ENCODE measurements at places on chromosomes 7 and 10. TPM values are rescaled to one million over a fixed set of nuclear protein-coding genes. Genes with fewer than 3 reads are reported as not detected.

The OPN4 gene
- total RNA-seq: not detected

DNA sequence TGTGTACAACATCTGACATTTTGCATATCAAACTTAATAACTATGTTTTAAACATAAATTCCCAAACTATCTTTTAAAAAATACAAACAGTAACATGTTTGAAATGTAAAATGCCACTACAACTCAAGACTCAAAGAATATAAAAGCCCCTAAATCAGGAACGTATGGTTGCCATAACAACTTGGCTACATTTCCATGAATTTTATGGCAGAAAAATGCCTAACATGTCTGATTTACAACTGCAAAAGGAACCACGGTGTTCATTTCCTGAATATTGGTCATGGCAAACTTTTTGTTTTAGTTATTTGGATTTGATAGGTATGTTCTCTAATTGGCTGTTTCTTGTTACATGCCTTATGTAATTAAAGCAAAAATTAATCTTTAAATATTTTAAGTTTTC is 2.0 kb downstream of the SOSTDC1 start:
- DNase-seq: no peak

The GPAM gene
- total RNA-seq: 19.3 TPM

GRCh38 chr7:151038951-151039849 is 9.1 kb upstream of the ASIC3 start:
- DNase-seq: no peak

The HOXA1 gene
- 2.8 TPM for total RNA-seq

The INSYN2A gene
- not detected for total RNA-seq

The EFCAB10 gene
- 1.7 TPM for total RNA-seq

DNA sequence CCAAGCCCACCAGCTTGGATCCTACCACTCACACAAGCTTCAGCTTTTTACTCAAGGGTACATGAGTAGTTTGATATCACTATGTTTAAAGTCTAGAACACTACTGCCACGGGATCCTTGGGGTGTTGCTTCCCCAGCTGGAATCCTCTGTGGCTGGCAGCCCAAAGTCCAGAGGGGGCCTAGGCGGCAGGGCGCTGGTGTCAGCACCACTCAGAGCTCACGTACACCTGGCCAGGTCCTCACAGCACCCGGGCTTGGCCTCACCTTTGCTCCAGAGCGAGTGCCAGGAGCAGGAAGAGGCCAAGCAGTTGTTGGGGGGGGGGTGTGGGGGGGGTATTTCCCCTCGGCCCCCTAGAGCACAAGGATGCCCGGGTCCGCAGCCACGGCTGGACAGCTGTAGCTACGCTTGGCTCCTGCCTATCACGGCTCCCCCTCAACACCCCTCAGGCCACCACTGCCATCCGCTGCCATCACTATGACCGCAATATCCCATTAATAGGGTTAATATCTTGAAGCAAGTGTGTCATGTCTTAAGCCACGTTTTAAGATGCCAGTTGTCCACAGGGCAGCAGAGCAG is 17.0 kb downstream of the ZDHHC6 start:
- DNase-seq: no peak

The SYCE1 gene
- total RNA-seq: not detected

GRCh38 chr7:31051598-31052486 is at the start of gene ADCYAP1R1:
ADCYAP1R1 (plus strand) TSS chr7:31052308; CDS start chr7:31063265, 10,957 bp downstream.
- DNase-seq: no peak

The ARHGAP19 gene
- total RNA-seq: 36.8 TPM

DNA sequence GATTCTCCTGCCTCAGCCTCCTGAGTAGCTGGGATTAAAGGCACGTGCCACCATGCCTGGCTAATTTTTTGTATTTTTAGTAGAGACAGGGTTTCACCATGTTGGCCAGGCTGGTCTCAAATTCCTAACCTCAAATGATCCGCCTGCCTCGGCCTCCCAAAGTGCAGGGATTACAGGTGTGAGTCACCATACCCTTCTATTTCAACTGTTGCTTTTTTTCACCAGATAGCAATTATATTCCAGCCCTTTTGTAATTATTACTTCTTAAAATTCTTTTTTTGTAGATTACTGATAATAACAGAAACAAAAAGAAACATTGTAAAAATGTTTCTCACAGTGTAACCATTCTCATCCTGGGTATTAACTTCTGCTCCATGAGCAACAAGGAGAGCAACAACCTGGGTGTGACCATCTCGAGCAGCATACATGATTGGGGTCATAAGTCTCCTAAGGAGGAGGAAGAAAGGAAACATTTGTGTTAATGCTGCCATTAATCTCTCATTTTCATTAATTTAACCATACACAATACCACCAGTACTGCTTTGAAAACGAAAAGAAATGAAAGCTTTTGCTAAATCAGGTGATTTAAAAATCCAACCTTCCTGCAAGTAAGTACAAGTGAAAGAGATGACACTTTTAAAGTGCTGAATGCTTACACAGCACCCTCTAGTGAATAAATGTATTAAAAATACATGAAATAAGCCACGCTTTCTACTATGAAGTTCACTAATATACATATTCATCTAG is 41.8 kb downstream of the ASZ1 start:
- peak; percentile 37 for DNase-seq

DNA sequence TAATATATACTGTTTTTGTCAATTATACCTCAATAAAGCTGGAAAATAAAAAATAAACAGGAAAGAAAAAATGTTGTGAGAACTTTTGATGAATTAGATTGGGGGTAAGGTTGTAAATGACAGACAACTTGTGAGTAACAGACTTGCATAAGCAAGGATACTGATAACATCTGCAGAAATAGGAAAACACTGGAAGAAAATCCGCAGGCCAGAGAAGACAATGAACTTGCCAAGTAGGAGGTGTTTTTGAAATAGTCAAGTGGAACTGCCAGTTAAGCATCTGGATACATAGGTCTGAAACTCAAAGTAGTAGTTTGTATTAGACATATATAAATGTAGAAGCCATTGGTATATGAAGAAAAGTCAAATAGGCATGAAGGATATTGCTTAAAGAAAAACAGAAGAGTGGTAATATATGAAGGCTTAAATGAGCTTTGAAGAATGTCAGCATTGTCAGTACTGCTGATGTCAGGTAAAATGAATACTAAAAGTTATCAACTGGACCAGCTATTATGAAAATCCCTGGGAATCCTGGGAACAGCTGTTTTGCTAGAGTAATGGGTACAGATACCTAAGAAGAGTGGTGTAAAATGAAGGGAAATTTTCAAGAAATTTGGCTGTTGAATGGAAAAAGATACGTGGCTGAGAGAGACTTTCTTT is 58.7 kb downstream of the DNAJC1 start:
- DNase-seq: no peak

GRCh38 chr10:47024399-47025252 is 113.4 kb downstream of the PTPN20 start:
- peak; percentile 62 for DNase-seq

GRCh38 chr10:45379891-45380540 is 6.0 kb downstream of the ALOX5 start:
- no peak for DNase-seq

DNA sequence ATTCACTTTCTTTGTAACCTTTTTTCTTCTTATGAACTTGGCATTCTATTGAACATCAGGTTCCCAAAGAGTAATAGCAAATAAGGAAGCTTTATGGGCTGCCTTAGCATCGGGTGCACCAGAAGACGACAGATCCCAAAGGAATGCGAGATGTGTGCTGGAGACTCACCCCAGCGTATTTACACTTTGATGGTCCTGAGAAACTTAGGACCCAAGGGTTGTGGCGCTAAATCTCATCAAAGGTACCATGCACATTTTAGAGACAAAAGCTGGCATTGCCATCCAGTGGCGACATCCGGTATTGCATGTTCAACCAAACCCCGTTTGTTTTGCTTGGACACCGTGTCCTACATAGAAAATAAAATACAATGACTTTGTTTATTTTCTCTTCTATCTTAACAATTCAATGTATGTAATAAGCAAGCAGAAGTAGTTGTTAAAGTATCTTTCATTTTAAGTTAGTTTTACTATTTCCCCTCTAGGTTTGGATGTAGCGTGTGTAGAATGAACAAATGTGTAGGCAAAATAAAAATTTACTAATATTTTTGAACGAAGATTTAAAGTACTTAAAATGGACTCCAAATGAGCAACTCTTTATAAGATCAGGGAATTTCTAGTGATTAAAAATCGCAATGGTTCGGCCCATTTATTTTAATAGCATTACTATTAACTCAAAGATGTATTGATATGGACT is 1154.8 kb downstream of the GATA3 start:
- peak; percentile 33 for DNase-seq

GRCh38 chr7:574661-575395 is 55.2 kb upstream of the PDGFA start:
- DNase-seq: no peak

The HDAC9 gene
- total RNA-seq: 4.3 TPM

DNA sequence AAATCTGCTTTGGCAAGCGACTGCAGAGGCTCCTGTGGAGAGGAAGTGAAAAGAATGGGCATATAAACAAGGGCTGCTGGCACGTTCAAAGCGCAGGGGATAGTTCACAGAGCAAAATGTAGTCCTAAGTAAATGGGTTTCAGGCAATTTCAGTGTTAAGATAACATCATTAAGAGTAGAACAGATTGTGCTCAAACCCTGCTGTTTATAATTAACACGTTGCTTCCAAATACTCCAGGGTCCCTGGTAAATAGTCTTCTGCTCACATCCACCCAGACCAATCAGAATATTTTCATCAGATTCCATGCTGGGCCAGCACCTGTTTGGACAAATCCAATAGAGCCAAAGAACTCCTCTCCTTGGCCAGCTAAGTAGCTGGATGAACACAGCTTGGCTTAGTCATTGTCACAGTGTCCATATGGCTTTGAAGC is 81.4 kb downstream of the ORC5 start:
- no peak for DNase-seq

DNA sequence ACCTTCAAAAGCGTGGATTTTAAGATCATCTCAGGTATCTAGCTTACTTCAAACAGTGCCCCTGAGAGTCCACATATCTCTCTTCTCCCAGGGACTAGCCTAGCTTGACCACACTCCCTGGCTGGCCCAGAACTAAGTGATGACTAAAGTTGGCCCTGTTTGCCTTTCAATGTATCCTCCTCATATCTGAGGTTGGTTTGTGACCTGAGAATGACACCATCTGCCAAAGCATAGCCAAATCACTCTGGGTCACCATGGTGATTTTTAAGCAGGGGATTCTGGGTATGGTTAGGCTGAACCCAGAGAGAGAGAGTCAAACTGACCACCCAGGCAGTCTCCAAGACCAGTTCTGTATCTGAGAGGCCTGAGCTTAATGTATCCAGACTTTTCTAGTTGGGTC is 16.2 kb downstream of the CNNM1 start:
- no peak for DNase-seq

All from HCT116 (cell line).